IMR-90 (cell line): ENCODE measurements at places on chromosomes 7 and 10. TPM values are rescaled to one million over a fixed set of nuclear protein-coding genes. Genes with fewer than 3 reads are reported as not detected.

DNA sequence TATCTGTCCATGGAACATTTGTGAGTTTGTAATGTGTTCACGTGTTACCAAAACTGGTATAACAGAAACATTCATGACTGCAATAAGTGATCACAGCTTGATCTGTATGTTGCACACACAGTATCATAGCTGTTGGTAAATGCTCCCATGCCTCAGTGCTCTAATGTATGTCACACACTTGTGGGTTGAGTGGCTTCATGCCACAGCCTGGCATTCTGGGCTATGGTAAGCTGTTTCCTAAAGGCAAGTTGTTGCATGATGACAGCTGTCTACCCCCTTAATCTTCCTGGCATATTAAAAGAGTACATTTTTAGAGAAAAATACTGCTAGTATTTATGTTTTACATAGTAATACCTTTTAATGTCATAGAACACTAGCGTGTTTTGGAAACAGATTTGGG is 35.2 kb downstream of the PRPF18 start:
- no peak for DNase-seq

DNA sequence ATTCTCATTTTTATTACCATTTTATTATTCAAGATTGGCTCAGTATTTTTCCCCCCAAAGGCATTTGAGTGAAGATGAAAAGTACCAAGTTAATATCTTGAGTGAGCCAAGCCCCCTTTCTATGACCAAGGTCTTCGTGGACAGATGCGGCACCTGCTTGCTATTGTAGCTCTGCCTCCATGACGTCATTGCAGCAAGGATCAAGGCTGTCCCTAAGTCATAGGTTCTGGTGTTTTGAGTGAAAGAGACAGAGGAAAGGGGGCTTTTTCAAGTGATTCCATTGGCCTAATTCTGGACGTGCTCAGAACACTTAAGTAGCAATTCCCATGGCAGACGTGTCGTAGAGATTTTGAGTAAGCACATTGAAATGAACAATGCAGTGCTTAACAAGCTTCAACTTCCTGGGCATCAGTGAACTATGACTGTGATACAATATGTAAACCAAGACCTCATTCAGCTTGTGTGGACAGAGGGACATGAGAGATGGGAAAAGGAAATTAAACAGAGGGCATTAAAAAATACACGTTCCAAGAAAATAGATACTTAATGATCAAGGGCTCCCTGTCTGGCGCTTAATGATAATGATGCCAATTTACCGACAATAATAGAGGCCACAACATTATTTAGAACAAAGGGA is 248.7 kb upstream of the NPVF start:
- DNase-seq = no peak

DNA sequence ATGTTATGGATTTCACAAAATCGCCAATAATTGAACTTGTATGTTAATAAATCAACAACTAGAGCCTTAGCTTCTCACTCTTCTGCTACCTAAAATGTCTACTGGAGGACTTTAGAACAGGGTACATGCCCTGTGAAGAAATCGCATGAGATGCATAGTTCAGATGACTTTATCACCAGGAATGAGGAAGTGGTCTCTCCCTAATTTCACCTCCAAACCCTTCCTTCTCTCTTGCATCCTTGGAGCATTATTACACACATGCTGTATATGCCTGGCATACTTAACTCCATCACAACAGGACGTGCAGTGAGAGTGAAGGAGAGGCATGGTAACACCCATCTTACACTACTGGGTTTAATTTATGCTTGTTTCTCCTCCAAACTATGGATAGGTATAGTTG is 27.8 kb downstream of the RHEB start:
- peak; percentile 90 for DNase-seq

DNA sequence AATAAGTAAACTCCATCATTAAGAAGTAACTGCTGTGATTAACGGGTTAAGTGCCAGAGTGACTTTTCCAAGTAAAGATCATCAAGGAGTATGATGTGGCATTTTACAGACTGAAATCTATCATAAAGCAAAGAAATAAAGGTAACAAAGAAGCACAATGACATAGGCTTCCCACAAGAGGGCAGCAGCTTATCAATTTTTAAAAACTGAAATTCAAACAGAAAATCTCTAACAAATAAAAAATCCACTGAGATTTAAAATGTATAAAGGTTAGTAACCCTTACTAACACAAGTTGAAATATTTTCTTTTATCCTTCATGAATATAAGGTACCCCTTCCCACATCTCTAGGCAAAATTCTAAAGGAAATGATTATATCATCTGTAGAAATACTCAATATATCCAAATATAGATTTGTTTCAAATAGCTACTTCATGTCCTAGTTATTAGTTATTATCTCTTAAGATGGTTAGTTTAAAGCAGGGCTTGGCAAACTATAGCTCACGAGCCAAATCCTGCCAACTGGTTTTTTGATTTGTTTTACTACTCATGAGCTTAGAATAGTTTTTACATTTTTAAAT is 29.2 kb downstream of the FAM3C start:
- peak; percentile 48 for DNase-seq

GRCh38 chr7:130683026-130683425 is 3.3 kb downstream of the TSGA13 start:
- DNase-seq = no peak

- no peak for DNase-seq
Observed at GRCh38 chr10:47457826-47458225, 26.1 kb downstream of the ANXA8 start.

ERVW-1 gene
- total RNA-seq = not detected in 2 replicates
